ENCODE measurements at places on chromosomes 6 and 20.

GRCh38 chr6:90490030-90490716, 96.7 kb downstream of the MAP3K7 start:
- no peak for DNase-seq

GRCh38 chr20:51249215-51249614, 226.3 kb upstream of the KCNG1 start:
- DNase-seq: no peak

DNA sequence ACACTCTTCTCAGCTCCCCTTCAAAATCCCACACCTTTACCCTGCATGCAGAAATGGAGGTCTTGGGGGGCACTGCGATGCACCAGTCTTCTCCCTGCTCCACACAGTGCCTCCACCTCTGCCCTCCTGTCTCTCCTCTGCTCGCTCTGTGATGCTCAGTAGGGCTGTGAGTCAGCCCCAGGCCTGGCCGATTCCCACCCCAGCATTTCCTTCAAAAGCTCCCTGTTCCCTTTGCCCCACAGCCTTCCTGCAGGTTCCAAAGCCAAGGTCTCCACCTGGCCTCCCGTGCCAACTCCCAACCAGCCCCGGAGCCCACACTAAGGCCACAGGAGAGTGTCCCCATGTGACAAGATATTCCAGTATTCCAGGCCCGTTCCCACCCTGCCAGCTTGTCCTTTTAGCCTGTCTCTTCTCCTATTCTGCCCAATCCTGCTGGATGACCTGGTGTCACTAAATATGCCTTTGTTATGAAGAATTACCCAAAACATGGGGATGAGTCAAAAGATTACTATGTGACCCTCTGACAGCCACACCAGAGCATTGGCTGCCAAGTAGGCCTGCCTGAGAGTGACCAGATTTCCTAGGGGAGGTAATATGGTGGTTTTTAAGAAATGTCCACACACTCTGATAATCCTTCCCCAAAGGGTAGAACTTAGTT, 118.9 kb upstream of the NXT1 start:
- DNase-seq: no peak

GRCh38 chr6:66948106-66948505, 1241.1 kb upstream of the EYS start:
- no peak for DNase-seq

DNA sequence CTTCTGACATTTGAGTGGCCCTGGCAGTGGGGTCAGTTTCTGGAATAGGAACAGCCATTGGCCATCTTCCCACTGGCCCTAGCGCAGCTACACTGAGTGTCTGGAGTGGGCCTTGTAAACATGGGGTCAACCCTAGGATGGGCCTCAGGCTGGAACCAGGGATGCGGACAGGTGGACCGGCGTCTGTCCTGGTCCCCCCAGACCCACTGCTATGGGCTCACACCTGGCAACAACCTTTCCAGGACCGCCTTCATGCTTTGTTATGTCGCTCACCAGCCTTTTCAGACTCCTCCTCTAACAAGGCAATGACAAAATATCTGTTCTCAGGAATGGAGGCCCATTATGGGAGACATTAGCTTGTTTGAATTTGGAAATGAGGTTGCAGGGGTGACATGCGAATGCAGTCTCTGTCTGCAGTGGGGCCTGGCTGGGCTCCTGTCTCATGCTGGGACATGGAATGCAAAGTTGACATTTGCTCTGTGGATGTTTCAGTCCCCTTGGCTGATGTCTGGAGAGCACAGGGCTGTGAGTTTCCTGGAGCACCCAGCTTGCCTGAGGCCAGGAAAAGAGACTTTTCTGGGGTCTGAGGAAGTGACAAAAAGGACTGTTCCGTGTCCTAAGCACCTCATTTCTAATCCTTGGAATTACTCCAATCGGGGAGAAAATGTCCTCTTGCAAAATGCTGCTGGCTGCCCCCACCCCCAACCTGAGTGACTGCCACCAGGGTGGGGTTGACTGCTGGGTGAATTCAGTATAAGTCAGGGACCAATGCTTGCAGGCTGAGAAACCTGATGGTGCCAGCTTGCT, 98.7 kb upstream of the PMEPA1 start:
- no peak for DNase-seq

- DNase-seq: no peak
Measured at GRCh38 chr6:35601331-35602132, 87.2 kb downstream of the FKBP5 start.

- no peak for DNase-seq
Measured at GRCh38 chr20:45840700-45841198, 7.2 kb downstream of the SNX21 start.

GRCh38 chr6:80932359-80932758, 820.1 kb downstream of the TENT5A start:
- no peak for DNase-seq

DNA sequence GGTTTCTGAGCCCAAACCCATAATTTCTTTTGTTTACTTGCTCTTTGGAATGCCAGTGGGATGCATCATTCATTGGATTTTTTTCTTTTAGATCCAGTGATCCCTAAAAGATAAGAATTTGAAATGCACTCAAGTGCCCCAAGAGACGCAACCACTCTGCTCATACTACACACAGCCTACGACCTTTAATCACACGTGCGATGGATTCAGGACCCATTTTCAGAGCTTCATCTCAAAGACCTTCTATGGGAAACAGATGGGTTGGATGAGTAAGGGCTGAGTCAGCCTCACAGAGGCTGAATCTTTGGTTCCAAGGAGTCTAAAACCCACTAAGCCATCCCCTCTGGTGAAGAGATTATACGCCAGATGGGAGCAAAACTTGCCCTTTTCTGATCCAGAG, 265.5 kb upstream of the EXOC2 start:
- no peak for DNase-seq

DNA sequence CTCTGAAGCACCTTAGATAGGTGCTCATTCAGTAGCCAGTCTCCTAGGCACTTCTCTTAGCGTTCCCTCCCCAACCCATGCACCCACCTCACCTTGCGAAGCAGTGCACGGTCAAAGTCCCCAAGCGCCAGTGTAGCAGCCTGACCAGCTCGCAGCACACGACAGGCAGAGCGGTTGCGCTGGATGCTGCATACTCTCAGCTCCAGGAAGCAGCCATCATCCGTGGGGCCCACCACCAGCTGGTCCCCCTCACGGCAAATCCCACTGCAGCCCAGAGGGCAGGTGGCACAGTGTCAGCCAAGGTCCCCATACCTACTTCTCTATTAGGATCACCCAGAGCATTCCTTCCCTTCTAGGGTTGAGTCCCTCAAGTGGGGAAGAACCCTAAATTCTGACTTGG, 6.5 kb downstream of the GTPBP2 start:
- no peak for DNase-seq

- DNase-seq: no peak
Measured at GRCh38 chr20:41960166-41960565, 342.0 kb upstream of the CHD6 start.

GRCh38 chr6:170162775-170163404, 128.0 kb downstream of the DLL1 start:
- no peak for DNase-seq

DNA sequence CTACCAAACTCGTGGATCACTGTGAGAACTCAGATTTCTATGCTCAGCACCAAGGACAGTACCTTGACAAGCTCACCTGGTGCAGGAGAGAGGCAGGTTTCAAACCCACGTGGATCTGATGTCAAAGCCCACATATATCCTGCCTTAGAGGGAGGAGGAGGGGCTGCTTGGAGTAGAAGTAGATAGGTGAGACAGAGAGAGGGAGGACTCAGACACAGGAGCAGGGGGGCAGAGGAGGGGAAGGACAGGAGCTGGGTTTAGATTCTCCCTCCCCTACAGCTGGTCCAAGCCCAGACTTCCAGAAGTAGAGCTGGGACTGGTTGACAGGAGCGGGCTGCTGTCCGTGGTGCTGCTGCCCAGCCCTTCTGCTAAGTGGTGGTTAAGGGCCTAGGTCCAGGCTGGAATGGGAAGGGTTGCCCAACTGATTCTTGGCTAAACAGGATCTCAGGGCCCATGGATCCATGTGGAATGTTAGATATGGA, 77.5 kb downstream of the CDH22 start:
- DNase-seq: no peak

DNA sequence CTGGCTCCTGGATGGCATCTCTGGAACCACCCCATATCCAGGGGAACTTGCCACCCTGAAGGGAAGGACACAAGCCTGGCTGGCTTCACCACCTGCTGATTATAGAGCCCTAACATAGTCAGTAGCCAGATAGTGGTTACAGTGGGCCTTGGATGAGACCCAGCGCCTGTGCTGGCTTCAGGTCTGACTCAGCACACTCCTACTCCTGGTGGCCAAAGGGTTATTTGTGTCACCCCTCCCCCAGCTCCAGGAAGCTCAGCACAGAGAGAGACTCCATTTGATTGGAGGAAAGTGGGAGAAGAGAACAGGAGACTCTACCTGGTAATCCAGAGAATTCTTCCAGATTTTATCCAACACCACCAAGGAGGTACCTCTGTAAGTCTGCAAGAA, 12.8 kb downstream of the SNX14 start:
- no peak for DNase-seq

GRCh38 chr6:8652710-8653109, 217.4 kb upstream of the SLC35B3 start:
- no peak for DNase-seq

DNA sequence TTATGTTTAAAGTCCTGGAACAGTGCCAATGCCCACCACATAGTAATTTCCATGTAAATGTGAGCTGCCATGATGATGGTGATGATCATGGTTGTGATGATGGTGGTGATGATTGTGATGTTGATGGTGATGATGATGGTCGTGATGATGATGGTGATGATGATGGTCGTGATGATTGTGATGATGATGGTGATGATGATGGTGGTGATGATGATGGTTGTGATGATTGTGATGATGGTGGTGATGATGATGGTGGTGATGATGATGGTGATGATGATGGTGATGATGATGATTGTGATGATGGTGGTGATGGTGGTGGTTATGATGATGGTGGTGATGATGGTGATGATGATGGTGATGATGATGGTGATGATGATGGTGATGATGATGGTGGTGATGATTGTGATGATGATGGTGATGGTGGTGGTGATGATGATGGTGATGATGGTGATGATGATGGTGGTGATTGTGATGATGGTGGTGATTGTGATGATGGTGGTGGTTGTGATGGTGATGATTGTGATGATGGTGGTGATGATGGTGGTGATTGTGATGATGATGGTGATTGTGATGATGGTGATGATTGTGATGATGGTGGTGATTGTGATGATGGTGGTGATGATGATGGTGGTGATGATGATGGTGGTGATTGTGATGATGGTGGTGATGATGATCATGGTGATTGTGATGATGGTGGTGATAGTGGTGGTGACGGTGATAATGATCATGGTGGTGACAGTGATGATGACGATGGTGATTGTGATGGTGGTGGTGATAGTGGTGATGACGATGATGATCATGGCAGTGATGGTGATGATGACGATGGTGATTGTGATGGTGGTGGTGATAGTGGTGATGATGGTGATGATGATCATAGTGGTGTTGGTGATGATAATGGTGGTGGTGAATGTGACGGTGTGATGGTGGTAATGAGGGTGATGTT, 82.3 kb downstream of the PHACTR3 start:
- no peak for DNase-seq

DNA sequence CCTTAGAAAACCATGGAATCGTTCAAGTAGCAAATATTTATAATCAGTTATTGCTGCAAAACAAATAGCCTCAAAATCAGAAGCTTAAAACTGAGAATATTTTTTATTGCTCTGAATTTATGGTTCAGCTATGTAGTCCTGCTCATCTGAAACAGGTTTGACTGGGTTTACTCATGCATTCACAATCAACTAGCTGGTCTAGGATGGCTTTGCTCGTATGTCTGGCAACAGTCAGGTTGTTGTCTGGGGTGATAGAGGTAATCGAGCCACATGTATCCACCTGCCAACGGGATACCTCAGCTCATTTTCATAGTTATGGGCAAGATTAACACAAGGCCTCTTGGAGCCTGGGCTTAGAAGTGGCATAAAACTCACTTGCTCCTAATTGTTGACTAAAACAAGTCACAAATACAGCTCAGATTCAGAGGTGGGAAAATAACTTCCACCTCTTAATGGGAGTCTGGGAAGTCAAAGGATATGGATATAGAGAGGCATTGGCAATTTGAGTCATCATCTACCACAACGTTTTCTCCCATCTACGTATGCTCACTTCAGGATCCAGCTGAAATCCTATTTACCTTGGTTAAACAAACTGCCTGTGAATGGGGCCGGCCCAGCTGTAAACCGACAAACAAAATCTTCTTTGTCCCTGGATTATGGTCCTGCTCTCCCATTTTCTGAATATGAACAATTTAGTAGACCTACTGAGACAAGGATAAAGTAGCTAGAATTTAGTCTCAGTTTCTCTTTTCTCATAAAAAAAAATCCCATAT, 54.5 kb upstream of the TENT5A start:
- DNase-seq: no peak

- no peak for DNase-seq
Measured at GRCh38 chr6:159390381-159390780, 221.2 kb downstream of the FNDC1 start.

DNA sequence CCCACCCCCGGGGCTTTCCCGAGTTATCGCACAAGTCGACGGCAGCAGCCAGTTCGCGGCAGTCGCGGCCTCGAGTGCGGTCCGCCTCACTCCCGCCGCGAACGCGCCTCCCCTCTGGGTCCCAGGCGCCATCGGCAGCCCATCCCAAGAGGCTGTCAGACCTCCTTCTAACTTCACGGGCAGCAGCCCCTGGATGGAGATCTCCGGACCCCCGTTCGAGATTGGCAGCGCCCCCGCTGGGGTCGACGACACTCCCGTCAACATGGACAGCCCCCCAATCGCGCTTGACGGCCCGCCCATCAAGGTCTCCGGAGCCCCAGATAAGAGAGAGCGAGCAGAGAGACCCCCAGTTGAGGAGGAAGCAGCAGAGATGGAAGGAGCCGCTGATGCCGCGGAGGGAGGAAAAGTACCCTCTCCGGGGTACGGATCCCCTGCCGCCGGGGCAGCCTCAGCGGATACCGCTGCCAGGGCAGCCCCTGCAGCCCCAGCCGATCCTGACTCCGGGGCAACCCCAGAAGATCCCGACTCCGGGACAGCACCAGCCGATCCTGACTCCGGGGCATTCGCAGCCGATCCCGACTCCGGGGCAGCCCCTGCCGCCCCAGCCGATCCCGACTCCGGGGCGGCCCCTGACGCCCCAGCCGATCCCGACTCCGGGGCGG, 1.6 kb downstream of the GNAS start:
- no peak for DNase-seq

DNA sequence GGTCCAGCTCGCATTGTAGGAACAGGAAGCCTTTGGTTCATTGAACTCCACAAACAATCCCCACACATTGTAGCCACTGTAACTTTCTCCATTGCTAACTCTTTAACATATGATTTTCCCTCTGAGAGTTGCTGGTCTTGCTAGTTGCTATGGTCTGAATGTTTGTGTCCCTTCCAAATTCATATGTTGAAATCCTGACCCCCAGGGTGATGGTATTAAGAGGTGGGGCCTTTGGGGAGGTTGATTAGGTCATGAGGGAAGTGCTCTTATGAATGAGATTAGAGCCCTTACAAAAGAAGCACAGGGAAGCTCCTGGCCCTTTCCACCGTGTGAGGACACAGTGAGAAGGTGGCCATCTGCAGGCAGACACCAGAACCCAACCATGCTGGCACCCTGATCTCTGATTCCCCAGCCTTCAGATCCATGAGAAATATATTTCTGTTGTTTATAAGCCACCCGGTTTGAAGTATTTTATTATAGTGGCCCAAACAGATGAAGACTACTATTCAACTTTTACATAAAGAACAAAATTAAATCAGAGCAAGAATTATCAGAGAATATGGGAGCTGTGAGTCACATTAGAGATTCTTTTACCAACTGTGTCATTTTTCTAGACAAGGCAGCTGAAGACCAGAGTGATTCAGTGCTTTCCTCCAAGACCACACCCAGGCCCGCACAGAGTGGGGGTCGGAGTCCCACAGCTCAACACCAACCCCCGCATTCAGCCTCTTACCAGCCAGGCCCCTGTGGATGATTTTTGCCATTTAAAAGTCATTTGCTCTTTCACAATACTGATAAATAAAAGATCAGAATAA, 143.0 kb downstream of the SAMD5 start:
- no peak for DNase-seq

Data from esophagus squamous epithelium (tissue), 5 donors.